NCI-H1092 (cell line): ENCODE measurements at places on chromosomes 1 and 21.

DNA sequence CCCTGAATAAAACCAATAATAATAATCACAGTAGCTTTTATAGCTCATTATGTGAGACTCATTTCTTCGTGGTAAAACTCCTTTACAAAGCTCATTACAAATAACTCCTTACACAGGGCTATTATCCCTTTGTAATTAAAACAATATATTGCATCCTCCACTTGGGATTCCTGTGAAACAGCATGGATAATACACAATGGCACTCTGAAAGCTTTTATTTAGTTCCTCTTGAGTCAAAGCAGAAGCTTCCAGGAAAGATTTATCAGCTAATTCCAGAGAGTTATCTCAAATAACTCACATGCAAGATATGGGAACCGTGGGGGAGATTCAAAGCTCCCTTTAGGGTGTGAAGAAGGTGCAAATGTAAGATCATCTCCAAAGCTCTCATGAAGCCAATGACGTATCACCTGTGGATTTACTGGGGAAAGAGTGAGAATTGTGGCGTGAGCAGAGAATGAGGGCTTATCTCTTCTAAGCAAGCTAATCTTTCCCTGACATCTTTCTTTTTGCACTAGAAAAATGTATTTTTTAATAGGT, 60.4 kb upstream of the GJA5 start:
- no peak for DNase-seq

- no peak for DNase-seq
These were observed 15.0 kb downstream of the IFNAR2 start for GRCh38 chr21:33244779-33245105.

DNA sequence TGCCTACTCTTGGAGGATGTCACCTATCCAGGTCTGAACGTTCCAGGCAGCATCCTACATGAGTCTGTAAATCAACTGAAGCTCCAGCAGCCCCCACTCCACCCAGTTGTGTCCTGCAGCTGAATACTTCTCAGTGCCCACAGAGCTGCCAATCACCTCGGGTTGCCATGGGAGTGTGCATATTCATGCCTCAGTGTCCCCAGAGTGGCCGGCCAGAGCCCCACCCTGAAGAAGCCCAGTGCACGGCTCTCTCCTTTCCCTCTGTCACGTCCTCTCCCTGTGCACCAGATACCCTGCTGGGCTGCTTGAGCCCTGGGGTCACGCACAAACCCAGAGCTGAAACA, 16.1 kb upstream of the GSTM4 start:
- no peak for DNase-seq

GRCh38 chr1:8152731-8153702, 126.9 kb upstream of the ERRFI1 start:
- DNase-seq: no peak

GRCh38 chr1:39230261-39231190, 26.0 kb downstream of the MACF1 start:
- no peak for DNase-seq
